ENCODE measurements at places on chromosomes 4 and X.

GRCh38 chrX:32966821-32967355 lies 244.5 kb downstream of the DMD start:
- DNase-seq: no peak

DNA sequence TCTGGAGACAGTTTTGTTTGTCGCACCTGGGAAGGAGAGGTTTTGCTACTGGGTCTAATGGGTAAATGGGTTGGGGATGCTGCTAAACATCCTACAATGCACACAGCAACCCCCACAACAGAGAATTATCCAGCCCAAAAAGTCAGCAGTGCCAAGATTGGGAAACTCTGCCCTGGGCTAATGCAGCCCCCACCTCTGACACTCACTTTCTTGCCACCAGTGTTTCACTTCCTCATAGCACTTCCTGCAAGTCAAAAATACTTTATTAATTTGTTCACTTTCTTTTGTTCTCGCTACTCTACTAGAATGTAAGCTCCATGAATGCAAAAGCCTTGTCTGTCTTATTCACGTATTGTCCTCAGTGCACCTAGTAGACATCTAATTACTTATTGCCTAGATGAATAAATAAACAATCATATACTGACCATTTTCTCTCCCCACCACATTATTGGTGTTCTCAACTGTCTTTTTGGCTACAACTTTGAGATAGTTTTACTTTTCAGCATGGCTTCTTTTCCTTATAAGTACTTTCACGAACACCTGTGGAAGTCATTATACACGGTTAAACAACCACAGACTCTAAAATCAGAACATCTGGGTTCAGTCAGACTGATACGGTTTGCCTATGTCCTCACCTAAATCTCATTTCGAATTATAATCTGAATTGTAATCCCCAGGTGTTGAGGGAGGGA lies 82.0 kb upstream of the PITX2 start:
- no peak for DNase-seq

- no peak for DNase-seq
Observed at GRCh38 chr4:89514811-89515210, 207.2 kb upstream of the GPRIN3 start.

DNA sequence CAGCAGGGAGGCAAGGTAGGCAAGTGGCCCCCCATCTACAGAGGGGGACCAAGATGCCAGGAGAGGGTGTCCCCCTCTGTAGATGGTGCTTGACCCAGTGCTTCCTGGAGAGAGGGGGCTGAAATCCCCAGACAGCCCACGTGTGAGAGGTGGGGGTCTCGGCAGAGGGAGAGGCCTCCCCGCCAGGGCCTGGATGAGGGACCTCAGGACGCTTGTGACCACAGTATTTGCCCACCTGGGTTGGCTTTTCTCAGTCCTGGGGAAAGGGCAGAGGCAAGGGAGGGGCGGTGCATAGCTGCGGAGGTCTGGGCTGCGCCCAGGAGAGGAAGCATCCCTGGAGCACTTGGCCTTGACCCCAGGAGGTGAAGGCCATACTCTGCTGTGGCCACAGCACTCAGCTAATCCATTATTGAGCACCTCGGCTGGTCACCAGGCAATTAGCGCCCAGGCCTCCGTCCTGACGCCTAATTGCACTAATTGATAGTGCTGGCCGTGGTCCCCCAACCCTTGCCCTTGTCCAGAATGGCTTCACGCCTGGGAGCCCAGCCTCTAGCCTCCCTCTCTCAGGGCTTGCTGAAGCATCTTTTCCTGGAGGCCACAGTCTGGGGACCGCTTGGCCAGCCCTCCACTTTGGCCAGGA lies 30.7 kb downstream of the HMX1 start:
- DNase-seq: no peak

GRCh38 chr4:144709793-144710525 lies 64.0 kb downstream of the HHIP start:
- DNase-seq: no peak

DNA sequence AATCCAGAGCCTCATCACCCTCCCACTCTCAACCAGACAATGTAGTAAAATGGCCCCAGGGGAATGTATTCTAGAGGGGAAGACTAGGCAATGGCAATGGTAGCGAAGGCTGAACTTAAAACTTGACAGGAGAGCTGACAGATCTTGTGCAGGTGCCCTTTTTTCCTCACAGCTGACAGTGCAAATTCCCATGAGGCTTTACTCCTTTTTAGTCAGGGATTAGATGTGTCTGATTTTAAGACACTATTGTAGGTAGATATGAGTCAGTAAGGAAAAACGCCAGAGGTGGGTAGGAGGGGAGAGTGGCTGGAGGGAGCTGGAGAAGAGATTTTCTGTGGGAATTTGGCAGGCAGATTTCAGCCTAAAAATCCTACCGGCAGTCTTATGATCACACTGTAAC lies 10.7 kb downstream of the CAPN6 start:
- DNase-seq: no peak

- DNase-seq: no peak
Observed at GRCh38 chr4:148327683-148328082, 114.5 kb downstream of the NR3C2 start.

DNA sequence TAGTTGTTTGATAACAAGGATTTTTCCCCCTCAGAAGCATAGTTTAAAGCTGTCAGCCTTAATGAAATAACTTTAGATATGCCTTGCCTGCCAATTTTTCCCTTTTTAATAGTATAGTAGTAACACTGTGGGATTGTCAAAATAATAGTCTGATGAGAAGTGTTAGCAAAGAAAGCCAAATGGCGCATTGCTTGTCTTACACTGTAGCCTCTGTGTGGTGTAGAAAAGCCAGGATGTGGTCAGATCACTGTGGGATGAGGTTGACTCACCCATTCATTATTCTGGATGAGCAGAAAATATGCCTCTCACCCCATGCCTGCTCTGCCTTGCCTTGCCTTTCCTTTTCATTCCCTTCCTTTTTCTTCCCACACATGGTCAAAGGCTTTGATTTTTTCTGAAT lies 257.8 kb upstream of the NRK start:
- DNase-seq: no peak

GRCh38 chr4:141731481-141731880 lies 95.1 kb downstream of the IL15 start:
- no peak for DNase-seq

DNA sequence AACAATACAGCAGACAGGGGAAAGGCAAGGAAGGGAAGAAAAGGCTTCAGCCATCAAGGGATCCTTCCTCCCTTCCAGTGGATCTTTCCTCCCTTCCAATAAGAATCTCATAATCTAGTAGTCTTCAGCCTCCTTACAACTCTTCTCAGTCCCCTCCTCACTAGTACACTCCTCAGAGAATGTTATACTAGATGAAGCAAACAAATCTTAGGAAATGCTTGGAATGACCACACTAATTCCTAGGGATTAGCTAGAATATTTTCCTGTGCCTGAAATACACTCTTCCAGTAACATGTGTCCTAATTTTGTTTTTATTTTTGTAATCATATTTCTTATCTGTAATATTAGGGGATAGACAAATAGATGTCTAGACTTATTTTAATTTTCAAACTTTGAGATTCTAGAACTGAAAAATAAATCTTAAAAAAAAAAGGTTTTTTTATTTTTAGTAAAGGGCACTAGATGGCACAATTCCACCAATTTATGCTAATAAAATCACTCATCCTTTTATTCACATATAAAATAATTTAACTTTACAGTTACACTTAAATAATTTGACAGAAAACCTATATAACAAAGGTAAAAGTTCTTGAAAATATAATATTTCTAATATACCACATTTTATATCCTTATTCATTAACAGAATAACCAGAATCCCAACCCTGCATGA lies 7.0 kb upstream of the STPG2 start:
- no peak for DNase-seq

GRCh38 chrX:5907207-5907606 lies 321.5 kb downstream of the NLGN4X start:
- DNase-seq: no peak

DNA sequence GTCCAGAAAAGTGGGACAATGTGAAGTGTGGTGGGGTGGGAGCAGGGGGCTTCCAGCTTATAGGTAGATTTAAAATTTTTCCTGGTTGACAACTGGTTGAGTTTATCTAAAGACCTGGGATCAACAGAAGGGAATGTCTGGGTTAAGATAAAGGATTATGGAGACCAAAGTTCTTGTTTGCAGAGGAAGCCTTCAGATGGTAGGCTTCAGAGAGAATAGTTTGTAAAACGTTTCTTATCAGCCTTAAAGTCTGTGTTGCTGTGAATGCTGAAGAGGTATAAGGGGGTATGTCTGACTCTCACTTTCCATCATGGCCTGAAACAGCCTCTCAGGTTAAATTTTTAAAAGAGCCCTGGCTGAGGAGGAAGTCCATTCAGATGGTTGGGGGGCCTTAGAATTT lies 20.5 kb downstream of the MGST2 start:
- no peak for DNase-seq

DNA sequence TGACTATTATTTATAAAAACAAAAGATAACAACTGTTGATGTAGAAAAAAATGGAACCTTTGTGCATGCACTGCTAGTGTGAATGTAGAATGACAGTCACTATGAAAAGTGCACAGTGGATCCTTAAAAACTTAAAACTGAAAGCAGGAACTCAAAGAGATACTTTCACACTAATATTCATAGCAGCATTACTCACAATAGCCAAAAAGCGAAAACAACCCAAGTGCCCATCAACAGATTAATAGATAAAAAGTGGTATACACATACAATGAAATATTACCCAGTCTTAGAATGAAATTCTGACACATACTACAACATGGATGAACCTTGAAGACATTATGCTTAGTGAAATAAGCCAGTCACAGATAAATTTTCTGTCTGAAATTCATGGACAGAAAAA lies 23.8 kb downstream of the CENPC start:
- DNase-seq: no peak

DNA sequence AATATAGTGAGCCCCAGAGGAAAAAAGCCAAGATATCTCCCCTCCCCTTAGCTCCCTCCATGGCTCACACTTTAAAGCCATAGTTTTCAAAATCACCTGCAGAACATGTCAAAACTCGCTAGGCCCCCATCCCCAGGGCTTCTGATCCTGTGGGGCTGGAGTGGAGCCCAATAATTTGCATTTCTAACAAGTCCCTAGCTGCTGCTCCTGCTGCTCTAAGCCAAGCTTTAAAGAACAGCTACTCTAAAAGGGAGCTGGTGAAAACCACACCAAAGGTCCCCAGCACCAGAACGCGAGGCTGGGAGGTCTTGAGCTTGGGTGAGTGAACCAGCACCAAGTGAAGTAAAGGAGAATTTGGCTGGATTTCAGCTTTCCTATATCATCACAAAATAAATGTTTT lies 237.1 kb downstream of the ZNF674 start:
- no peak for DNase-seq

DNA sequence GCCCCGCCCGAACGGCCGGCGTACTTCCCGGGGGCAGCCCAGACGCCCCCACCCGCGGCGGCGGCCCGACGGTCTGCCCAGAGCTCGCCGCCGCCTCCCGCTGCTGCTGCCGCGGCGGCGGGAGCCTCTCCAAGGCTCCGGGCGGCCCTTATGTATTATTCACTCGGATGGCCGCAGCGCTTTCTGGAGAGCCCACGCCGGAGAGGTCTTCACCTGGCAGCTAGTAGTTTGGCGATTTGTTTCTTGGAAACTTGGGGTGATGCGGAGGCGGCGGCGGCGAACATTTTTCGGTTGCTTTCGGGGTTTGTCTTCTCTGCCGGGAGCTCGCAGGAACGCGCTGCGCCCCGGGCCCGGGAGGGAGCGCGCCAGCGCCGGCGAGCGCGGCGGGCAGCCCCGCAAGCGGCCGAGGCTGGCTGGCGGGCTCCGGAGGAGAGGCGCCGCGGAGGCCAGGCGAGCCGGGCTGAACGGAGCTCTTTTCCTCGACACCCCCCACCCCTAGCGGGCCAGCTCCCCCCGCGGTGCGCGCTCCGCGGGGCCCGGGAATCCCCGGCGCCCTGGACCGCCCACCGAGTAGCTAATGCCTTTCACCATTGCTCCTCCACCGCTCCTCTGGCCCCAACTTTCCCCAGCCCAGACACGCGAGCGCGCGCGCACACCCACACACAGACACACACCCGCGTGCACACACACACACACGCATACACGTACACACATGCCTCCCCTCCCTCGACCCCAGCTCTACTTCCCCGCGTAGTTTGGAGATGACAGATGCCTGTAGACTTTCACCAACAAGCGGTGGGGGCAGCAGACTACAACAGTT lies 113.5 kb downstream of the DHX15 start:
- no peak for DNase-seq

DNA sequence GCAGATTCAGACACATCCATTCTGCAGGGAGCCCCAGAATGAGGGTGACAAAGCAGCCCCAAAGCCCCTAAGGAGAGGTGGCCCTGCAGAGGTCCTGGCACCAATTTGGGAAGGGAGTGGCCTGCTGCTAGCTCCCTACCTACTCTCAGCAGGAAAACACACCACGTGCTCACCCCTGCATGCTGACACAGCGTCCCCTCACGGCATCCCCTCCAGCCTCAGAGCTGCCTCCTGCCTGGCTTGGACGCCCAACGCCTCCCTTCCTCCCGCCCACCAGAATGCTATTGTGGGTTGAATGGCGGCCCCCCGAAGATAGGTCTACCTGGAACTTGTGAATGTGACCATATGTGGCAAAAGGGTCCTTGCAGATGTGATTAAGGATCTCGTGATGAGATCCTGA lies 28.8 kb downstream of the ZFYVE28 start:
- no peak for DNase-seq

- DNase-seq: no peak
Observed at GRCh38 chr4:165343353-165344191, 16.1 kb downstream of the MSMO1 start.

- no peak for DNase-seq
Observed at GRCh38 chr4:83605744-83606172, 69.8 kb downstream of the GPAT3 start.

- DNase-seq: no peak
Observed at GRCh38 chr4:41528512-41529205, 9.3 kb upstream of the LIMCH1 start.
